Fibroblast of the aortic adventitia (primary cell): ENCODE measurements at places on chromosomes 5 and 9.

DNA sequence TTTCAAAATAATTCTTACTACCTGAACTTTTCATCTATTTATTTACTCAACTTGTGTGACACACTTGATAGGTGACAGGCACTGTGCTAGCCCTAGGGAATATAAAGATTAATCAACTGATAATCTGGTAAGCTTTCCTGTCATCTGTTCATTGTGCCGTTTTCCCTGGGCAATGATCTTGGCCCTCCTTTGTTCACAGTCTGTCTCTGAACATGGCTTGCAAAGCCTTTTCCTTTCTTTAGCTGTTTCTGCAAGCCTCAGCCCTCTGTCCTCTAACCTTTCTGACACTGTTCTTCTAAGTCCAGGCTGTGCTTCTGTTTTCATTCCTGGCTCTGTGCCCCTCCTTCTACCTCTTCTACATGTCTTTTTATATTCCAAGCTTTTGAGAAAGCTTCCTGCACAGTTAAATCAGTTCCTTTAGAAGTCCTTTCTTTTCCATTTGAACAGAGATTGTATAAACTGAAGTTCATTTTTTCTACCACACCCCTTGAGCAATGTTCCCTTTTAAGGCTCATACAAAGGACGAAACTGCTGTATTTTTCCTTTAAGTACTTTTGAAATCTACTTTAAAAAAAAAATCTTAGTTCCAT is 803.0 kb upstream of the ZNF608 start:
- DNase-seq, result peak; percentile 67

DNA sequence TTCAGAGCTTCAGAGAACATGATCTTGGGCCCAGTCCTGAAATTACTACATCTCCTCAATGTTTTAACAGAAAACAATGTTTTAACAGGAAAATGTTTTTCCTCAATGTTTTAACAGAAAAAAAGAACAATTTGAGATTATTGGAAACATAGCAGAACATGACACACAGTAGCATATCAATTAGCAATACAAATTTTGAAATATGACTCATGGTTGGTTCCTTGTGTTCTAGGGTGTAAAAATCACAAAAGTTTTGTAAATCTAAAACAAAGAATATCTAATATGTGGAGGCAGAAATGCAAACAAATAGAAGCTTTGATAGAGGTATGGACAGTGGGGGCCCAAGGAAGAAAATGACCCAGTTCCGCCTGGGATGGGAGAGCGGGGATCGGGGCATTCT is 22.8 kb upstream of the ARSB start:
- DNase-seq, result no peak

DNA sequence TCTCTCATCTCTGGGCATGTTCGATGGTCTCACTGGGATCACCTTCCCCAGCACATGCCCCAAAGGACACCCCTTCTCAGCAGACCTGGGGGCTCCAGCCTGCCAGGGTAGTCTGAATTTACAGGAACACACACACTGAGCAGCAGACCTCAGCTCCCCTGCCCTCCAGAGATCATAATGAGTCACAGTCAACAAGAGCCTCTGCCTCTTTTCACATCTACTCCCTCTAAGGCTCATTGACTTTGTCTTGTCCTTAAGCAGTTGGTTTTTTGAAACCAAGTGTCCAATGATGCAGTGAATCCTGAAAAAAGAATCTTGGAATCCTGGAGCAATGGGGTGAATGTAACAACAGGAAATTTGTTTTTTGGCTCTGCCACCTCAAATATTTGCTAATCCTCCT is 20.8 kb downstream of the GABBR2 start:
- DNase-seq, result no peak

DNA sequence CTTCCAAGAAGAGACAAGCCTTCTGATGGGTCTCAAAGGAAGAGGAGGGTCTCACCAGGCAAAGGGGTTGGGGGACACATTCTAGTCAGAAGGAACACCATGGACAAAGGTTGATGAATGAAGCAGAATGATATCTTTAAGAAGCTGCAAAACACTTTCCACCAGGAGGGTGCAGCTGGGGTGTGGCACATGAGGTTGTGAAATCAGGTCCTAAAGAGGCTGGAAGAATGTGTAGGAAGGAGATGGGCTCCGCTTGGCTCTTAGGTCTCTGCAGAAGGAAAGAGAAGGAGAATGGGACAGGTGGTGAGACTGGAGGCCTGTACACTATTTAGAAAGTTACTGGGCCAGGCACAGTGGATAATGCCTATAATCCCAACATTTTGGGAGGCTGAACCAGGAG is 328.6 kb downstream of the PDE4D start:
- no peak for DNase-seq

DNA sequence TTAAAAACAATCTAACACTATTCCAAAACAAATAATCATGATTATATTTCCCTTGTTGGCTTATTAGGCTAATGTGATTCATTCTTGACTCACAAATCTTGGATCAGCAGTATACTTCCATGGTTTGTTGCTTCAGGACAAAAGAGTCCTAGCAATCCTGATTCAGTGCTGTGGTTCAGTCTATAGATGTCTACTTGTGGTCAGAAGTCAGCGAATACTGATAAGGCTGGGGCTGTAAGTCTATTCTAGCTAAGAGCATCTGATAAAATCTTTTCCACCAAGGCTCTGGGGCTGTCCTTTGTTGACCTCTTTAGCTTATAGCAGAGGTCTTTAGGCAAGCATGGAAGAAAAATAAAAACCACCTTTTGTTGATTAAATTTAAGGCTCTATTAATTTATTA is 4.4 kb upstream of the SMIM3 start:
- peak; percentile 94 for DNase-seq

DNA sequence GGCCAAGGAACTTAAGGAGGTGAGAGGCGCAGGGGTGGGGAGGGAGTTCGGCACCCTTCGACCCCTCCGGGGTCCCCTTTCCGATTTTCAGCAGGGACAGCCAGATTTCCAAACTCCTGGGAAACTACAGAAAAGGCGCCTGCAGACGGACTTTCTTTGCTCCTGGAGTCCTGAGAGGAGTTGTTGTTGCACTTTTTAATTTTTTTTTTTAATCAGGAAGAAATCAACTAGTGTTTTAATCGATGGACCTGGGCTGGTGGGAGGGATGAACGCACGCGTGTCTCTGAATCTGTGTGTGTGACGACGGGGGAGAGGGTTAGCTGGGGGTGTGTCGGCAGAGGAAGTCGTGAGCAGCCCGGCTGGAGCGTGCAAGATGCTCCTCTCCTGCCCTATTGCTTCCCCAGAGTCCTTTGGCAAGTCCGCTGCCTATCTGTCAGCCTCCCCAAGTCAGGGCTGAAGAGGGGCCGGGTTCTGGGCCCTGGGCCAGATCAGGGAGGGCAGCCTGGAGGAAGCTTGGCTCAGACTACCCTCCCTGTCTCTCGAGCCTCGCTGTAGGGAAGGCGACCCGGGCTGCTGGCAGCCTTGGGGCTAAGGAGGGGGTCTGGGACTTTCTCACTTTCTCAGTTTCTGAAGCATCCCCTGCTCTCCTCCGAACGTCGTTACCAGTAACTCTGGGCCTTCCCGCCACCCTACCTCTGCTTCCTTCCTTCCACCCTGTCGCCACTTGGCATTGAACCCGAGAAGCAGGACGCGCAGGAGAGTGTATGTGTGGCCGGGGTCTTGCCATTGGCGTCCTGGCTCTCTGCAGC is 731 bp downstream of the PRR16 start:
- DNase-seq, result peak; percentile 66

GRCh38 chr9:17837965-17838364 is 259.1 kb downstream of the SH3GL2 start:
- DNase-seq, result peak; percentile 25

DNA sequence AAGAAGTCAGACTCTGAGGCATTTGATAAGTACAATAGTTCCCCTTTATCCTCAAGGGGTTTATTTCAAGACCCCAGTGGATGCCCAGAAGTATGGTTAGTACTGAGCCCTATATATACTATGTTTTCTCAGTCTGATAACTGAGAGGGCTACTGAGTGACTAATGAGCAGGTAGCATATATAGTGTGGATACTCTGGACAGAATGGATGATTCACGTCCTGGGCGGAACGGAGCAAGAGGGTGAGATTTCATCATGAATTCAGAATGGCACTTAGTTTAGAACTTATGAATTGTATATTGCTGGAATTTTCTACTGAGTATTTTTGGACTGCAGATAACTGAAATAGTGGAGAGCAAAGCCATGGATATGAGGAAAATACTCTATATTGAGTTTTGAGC is 457.6 kb downstream of the PLK2 start:
- peak; percentile 13 for DNase-seq

DNA sequence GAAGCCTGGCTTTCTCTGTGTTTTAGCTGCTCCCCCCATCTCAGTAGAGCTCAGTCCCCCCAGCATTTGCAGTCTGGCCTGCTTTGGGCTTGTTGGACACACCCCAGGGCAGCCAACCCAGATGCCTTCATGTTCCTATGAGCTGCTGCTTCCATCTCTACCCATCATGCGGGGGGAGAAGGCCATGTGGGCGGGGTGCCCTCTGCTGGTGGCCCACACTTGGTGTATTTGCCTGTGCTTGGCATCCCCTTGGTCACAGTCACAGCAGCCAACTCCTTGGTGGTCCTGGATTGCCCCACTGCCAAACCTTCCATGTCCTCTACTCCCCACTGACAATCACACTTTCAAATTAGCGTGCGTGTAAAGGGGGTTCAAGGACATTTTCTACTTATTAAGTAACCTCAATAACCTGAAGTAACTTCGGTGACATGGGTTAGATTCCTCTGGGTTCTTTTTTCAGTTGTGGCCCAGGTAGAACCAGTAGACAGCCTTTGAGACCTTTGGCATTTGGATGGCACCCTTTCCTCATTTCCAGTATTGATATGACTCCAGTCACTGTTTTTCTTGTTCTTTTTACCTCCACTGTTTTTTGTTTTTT is 42.8 kb downstream of the SNX30 start:
- peak; percentile 66 for DNase-seq

GRCh38 chr5:78221964-78222451 is 72.5 kb downstream of the AP3B1 start:
- peak; percentile 41 for DNase-seq

DNA sequence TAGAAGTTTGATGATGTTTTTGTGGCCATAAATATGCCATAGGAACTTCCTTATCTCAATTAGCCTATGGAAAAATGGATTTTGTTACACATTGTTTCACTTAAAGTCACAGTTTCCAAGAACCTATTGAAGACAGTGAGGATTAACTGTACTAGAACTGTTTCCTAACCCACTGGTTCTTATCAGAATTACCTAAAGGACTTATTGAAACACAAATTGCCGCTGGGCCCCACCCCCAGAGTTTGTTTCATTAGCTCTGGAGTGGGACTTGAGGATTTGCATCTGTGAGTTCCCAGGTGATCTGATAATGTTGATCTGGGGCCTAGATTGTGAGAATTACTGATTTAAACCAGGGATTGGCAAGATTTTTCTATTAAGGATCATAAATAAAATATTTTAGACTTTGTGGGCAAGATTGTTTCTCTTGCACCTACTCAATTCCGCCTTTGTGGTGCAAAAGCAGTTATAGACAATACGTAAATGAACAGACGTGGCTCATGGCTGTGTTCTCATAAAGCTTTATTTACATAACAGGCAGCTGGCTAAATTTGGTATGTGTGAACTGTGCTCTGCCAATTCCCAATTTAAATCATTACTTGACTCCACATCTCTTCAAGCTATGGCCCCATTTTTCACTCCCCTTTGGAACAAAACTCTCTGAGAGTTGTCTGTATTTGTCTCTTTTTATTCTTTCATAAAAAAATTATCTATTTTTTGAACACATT is 9.3 kb downstream of the JAK2 start:
- no peak for DNase-seq

DNA sequence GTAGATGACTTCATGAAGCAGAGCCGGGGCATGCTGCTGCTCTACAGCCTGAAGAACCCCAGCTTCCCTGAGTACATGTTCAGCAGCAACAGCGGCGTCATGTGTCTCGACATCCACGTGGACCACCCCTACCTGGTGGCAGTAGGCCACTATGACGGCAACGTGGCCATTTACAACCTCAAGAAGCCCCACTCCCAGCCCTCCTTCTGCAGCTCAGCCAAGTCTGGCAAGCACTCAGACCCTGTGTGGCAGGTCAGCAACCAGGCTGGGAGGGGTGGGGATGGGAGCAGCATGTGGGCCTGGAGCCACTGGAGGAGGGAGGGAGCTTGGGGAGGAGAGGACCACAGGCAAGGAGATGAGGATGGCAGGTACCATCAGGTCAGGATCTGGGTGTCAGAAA is 16.2 kb downstream of the ENHO start:
- DNase-seq, result no peak

DNA sequence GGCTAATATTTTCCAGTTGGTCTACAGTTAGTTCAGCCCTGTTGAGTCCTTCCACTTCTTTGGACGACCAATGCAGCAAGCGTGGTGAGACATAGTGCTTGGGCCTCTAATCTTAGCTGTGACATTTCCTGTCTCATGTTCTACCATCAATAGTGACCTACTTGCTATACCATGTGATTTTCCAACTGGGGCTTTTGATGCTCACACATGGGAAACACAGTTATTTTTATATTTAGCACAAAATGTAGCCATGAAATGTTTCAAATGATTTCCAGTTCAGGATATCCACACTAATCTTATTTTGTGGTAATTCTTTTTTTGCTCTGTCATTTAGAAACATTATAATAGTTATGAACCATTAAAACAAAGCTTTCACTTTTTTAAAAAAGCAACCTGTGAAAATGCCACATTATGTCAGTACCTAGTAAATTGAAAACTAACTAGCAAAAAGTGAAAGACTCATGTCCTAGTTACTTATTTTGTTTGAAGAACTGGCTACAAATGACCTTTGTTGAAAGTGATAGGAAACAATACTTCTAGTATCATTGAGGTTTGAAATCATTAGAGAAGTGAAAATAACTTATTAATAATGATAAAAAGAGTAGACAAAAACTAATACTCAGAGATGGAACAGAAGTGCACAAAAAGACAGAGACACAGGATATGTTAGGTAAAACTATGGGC is 18.3 kb downstream of the MARCHF3 start:
- no peak for DNase-seq

DNA sequence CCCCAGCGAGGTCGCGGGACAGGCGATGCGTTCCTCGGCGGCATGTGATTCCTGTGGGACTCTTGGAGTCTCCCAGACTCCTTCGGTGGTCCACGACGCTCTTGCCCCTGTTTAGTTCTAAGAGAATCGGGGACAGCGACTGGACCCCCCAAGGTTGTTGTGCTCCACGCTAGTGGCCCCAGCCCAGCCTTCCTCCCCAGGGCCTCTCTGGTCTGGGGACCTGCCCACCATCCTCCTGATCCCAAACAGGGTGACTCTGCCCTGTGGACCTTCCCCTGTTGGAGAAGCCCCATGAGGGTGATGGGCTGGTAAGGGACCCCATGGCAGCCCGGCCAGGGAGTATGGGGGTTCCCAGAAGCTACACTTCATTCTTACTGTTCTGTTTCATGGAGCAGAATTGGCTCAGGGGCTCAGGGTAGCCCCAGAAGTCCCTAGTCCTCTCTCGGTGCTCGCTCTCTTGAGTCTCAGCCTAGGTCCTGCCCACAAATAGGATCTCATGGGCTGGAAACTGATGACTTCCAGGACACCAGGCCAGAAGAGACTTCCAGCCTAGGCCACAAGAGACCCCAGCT is 880 bp downstream of the CARD19 start:
- DNase-seq, result no peak

- no peak for DNase-seq
Observed at GRCh38 chr9:117662651-117663050, 41.6 kb upstream of the TLR4 start.

DNA sequence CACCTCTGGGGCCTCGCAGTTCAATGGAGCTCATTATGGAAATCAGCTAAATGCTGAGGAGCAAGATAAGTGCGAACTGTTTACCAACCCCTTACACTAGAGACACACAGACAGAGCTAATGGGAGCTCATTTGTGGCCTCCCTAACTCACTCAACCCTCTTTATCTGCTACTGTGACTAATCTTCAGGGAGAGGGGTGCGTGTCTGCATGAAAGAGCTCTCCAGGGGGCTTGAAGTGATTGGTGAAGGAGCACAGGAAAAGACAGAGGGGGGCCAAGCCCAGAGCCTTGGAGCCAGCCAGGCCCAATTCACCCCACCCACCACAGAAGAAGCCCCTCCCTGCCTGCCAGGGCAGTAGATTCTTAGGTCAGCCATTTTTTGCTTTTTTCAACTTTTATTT is 466.8 kb upstream of the BRINP1 start:
- no peak for DNase-seq
